ENCODE measurements at places on chromosomes 13 and 19.
A peak's percentile ranks its signal among the peaks of the same experiment; 100 is the strongest.

DNA sequence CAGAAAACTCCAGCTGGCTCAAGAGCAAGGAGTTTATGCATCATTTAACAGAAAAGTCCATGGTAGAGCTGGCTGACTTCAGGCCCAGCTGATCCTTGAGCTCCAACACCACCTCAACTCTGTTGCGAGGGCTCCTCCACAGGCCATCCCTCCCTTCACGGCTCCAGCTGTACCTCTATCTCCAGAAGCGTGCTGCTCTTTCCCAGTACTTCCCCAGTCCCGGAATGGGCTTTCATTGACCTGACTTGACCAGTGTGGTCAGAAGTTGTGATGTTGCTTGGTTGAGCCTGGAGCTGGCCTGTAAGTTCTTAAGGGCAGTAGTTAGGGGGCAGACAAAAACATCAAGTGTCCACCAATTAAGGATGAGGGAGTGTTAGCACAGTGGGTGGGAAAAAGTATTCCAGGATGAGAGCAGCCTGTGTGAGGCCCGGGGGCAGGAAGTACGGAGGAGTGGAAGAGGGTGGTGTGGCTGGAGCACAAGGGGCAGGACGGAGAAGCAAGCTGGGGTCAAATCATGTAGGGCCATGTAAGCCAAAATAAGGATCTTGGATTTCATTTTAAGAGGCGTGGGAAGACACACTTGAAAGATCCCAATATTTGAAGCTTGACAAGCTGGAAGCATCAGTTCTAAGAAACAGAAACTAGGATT lies 24.0 kb downstream of the SKA3 start:
- no peak for DNase-seq

DNA sequence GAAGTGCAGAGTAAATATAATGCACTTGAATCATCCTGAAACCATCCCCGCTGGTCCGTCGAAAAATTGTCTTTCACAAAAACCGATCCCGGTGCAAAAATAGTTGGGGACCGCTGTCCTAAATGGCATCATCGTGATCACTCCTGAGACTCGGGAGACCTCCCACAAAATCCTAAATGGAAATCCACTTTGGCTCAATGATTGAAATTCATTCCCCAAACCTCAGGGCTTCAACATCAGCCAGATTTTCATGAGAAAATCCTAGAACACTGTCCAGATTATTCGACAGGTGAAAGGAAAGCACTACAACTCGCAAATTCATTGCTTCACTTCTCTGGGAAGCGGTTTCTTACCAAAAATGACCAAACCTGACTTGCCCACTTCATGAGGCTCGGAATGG lies 335.3 kb upstream of the ZNF507 start:
- no peak for DNase-seq

DNA sequence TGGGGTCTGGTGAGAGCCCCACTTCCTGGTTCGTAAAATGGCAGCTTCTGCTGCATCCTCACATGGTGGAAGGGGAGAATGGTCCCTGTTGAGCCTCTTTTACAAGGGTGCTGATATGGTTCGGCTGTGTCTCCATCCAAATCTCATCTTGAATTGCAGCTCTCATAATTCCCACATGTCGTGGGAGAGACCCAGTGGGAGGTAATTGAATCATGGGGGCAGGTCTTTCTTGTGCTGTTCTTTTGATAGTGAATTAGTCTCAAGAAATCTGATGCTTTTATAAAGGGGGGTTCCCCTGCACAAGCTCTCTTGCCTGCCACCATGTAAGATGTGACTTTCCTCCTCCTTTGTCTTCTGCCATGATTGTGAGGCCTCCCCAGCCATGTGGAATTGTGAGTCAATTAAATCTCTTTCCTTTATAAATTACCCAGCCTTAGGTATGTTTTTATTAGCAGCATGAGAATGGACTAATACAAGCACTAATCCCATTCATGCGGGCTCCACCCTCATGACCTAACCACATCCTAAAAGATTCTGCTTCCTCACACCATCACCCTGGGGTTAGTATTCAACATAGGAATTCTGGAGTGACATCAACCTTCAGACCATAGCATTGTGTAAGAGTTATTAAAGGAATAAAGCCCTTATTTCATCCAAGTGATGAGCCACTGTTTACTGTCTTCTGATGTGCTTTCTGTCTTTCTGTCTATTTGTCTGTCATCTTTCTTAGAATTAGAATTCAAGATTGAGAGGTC lies 159.0 kb upstream of the IRS2 start:
- DNase-seq = no peak

DNA sequence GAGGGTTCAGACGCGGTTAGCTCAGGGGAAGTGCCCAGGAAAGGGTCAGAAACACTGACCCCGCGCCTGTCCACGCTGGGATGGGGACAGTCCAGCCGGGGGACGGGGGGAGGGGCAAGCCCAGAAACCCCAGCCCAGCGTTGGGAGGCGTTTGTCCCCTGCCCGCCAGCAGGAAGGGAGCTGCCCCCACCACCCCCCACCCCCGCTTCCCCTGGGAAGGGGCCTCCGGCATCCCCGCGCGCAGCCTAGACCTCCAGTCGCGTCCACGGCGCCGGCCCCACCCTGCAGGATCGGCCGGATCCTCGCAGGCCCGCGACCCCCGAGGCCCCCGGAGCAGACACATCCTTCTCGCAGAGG lies 277 bp downstream of the GIPC1 start:
- no peak for DNase-seq

- no peak for DNase-seq
These were observed 23.8 kb downstream of the ZSWIM9 start for GRCh38 chr19:48194041-48194843.

DNA sequence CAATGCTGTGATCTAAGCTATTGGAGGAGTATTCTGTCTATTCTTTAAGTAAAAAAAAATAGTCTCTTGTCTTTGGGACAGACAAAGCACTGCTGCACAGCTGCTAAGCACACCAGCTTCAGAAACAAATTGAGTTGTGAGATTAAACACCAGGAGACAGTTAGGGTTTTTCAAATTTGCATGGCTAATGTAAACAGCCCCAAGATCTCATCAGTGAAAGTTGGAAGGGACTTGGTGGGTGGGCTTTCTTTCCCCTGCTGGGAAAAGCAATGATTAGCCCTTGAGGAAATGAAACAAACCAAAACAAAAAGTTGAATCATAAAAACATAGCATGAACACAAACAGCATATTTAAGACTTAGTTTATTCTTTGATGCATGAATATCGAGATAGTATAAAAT lies 143.6 kb upstream of the SLITRK1 start:
- no peak for DNase-seq

DNA sequence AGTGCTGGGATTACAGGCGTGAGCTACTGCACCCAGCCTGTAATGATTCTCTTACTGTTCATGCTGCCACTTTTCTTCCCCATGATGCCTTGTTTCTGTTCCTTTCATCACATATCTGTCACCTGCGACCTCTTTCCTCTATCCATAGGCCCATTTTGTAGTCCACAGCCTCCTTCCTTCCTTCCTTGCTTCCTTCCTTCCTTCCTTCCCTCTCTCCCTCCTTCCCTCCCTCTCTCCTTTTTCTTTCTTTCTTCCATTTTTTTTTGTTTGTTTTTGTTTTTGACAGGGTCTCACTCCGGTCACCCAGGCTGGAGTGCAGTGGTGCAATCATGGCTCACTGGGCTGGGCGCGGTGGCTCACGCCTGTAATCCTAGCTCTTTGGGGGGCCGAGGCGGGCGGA lies 4.2 kb downstream of the GYS1 start:
- no peak for DNase-seq

DNA sequence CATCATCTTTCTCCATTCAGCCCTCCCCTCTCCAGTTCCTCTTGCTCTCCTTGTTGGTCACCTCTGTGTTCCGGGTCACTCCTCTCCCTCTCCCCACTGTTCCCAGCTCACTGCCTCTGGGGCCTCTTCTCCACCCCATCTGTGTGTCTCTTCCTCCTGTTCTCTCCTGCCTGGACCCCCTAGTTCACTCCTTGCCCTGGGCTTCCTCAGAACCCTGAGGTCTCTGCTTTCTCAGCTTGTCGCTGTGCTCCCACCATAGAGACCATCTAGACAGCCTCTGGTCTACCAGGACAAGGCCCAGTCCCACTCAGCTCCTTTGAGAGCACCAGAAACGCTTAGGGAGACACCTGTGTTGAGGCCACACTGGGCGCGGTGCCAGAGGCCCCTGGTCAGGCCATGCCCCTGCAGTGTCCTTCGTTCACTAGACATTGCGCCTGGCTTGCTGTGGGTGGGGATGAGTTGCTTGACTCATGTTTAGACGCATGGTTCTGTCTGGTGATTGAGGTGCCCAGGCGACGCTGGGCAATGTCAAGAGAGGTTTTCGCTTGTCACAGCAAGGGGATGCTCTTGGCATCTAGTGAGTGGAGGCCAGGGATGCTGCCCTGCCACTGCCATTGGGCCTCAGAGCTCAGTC lies 4.8 kb downstream of the LENG9 start:
- no peak for DNase-seq

GRCh38 chr13:44299152-44299943 lies 74.3 kb upstream of the SERP2 start:
- no peak for DNase-seq

GRCh38 chr19:16593181-16593580 lies 21.0 kb upstream of the SLC35E1 start:
- no peak for DNase-seq

DNA sequence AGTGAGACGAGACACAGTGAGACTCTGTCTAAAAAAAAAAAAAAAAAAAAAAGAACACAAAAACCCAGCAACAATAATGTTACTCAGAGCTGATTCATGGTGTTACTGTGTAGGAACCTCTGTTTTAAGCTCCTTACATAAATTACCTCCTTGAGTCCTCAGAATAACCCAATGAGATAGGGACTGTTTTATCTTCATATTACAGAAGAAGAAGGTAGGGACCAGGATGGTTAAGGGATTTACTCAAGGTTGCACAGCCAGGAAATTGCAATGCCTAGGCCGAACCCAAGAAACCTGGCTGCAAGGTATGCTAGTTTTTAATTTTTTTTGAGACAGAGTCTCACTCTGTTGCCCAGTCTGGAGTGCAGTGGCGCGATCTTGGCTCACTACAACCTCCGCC lies 1.5 kb upstream of the DAND5 start:
- no peak for DNase-seq

DNA sequence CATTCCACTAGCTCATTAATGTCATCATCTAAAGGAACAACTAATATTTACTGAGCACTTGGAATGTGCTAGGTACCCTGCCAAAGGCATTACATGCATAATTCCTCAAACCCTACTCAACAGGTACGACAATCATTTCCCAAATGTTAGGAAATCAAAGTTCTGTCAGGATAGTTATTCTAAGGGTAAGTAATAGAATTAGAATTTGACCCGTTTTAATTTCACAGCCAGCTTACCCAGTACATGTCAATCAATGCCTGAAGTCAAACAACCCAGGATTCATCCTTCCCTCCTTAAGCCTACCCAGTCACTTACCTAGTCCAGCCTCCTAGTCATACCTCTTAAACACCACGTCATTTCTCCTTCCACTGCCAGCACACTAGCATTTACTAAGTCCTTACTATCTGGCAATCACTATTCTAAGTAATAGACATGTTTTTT lies 2.4 kb downstream of the LNX2 start:
- DNase-seq = no peak

DNA sequence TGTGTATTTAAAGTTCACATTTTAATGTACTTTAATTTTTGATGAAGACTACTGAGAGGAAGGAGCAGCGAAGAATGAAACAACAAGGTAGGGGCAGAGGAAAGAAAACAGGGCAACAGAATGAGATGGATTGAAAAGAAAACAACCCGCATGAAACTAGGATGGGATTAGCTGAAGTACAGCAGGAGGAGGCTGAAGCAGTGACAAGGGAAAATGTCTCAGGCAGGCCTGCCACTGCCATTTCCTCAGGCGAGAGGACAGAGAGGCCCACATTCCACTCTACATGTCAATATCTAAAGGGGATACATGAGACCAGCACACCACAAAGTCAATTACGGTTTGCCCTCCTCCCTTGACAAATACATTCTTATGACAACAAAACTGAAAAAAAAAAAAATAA lies 1703.2 kb downstream of the EFNB2 start:
- DNase-seq = no peak

- no peak for DNase-seq
These were observed 14.7 kb upstream of the SIGLEC6 start for GRCh38 chr19:51546107-51546649.

DNA sequence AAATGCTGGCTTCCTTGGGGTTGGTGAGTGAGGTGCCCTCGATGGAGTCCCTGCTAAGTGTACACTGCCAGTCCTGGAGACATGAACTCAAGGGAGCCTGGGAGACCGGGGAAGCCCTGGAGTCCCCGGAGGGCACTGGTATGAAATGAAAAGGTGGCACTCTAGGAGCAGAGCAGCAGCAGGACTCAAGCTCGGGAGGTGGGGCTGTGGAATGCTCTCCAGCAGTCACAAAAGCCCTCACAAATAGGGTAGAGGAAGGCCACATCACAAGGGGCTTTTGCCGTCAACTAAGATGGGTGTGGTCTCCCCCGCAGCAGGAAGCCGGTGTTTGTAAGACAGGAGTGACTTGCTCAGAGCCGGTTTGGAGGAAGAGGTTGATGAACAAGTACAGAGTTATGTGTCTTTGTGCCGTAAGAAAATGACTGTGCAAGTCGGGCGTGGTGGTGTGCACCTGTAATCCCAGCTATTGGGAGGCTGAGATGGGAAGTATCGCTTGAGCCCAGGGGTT lies 19.3 kb downstream of the CCNE1 start:
- peak; percentile 66 for DNase-seq

DNA sequence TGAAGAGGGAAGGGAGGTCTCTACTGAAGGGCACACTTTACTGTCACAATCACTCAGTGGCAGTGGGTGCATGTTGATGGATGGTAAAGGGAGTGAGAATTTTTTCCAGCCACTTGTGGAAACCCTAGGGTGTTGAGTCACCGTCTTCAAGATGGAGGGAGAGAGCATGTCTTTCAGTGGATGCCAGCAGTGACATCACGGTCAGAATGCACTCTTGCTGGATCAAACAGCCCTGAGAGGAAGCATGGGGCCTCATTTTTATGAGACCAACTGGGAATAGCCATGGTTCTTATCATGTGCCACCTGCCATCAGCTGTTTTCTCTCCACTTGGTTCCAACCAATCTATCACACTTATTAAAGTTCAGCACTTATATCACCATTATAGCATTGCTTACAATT lies 182.5 kb downstream of the KCNRG start:
- DNase-seq = no peak

- no peak for DNase-seq
These were observed 54.0 kb upstream of the IRS2 start for GRCh38 chr13:109840201-109840892.

DNA sequence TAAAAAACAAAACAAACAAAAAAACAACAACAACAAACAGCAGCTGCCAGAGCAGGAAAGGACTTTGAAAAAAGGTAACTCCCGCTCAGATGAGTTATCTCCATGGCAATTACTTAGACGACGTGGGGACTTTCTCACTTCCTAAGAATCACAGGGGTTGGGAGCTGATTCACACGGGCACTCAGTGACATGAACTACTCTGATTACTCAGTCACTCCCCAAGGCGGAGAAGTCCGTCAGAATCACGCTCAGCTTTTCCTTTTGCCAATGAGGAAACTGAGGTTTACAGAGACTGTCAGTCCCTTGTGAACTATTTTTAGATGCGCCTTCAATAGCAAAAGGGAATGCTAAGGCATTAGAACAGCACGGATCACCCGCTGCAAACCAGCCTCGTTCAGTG lies 32.3 kb upstream of the MATK start:
- no peak for DNase-seq

- no peak for DNase-seq
These were observed 31.8 kb downstream of the PEX11G start for GRCh38 chr19:7456964-7457541.
